Forelimb muscle (tissue), 1 donor: ENCODE measurements at places on chromosomes 13 and 19. TPM values are rescaled to one million over a fixed set of nuclear protein-coding genes. Genes with fewer than 3 reads are reported as not detected.

The CYSLTR2 gene
- 0.14 TPM for polyA plus RNA-seq

The VAV1 gene
- 1.6 TPM for polyA plus RNA-seq

The RBM42 gene
- polyA plus RNA-seq, result 44.1 TPM

The SERP2 gene
- 5.4 TPM for polyA plus RNA-seq

The MAG gene
- 0.33 TPM for polyA plus RNA-seq

The VSTM2B gene
- polyA plus RNA-seq, result 0.18 TPM

The DACT3 gene
- 15.2 TPM for polyA plus RNA-seq

The ZNF91 gene
- 34.6 TPM for polyA plus RNA-seq

The TSC22D1 gene
- 73.5 TPM for polyA plus RNA-seq
